ENCODE measurements at places on chromosomes 4 and X.

- no peak for DNase-seq
Observed at GRCh38 chrX:119817130-119817690, 25.8 kb upstream of the RPL39 start.

- peak; percentile 70 for DNase-seq
Observed at GRCh38 chr4:1899149-1900086, 28.2 kb downstream of the NSD2 start.

DNA sequence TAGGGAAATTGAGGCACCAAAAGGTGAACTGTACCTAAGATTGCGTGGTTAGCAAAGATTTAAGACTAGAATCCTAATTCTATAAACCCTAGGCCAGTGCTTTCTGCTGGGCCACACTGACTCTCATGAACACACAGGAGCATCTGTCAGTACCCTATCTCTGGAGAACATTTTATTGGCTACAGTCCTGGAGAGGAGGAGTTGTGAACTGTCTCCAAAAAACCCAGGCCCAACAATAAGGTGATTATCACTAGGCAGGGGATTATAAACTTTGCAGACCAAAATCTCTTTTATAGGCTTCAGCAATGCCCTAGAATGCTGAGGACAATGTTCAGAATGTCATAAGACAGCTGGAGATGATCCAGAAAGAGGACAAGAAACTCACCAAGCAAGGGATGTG is 24.1 kb downstream of the OPHN1 start:
- no peak for DNase-seq

DNA sequence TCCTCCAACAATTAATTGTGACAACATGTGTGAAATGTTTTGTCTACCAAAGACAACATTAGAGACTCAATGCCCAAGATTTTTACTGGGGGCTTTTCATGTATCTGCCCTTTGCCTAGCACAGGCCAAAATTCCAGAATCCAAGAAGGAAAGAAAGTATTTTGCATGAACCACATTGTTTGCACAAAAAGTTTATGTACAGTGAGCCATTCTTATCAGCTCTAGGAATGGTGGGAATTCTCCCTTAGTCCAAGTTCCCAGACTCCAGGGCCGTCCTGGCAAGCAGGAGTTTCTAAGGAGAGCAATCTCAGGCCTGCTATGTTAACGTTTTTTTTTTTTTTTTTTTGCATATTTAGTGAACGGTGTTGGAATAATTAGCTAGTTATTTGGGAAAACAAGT is 21.6 kb downstream of the GPRASP1 start:
- no peak for DNase-seq

DNA sequence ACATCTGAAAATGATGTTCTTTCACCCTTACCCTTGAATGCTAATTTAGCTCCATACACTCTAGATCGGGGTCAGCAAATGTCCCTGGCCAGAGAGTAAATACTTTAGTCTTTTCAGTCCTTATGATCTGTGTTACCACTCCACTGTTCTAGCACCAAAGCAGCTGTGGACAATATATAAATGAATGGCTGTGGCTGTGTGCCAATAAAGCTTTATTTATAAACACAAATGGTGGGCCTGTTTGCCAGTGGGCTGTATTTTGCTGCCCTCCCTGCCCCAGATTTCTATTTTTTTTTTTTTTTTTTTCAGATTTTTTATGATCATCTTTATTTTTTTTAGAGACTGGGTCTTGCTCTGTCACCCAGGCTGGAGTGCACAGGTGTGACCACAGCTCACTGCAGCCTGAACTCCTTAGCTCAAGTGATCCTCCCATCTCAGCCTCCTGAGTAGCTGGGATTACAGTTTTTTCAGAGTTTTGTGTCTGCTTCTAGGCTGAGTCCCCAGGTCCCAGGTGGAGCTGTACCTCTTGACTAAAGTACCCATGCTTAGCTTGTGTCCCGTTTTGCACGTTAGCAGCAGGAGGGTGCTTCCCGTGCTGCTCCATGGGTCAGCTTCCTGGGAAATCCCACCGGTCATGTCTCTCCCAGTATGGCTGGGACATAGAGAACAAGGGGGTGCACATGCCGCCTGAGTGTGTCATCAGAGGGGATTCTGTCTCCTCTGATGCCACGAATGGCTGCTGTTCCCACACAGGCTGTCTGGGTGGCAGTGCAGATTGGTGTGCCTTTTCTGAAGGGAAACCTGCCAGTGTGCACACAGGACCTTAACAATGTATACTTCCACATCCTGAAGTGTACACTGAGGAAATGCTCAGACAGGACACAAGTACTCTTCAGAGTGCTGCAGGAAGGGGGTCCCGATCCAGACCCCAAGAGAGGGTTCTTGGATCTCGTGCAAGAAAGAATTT is 16.0 kb upstream of the GRPEL1 start:
- no peak for DNase-seq

GRCh38 chr4:135249024-135249423 is 1047.4 kb upstream of the PABPC4L start:
- DNase-seq, result no peak

- no peak for DNase-seq
Observed at GRCh38 chr4:162241857-162242256, 78.1 kb upstream of the FSTL5 start.

DNA sequence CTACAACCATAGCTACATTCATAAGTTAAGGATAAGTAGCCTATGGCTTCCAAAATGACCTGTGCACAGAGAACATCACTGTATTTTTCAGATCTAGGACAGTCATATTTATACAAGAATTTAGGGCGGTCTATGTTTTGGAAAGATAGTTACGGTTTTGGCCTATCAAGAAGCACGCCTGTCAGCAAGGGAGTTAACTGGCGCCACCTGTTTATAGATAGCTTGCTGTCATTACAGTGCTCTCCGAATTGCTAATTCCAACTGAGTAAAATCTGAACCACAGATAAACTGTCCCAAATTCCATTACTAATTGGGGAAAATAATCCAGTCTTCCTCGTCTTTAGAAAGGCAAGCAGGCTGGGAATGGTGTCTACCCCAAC is 646 bp downstream of the ABCB7 start:
- DNase-seq, result no peak

GRCh38 chrX:39327255-39327654 is 526.0 kb downstream of the MID1IP1 start:
- DNase-seq, result no peak

DNA sequence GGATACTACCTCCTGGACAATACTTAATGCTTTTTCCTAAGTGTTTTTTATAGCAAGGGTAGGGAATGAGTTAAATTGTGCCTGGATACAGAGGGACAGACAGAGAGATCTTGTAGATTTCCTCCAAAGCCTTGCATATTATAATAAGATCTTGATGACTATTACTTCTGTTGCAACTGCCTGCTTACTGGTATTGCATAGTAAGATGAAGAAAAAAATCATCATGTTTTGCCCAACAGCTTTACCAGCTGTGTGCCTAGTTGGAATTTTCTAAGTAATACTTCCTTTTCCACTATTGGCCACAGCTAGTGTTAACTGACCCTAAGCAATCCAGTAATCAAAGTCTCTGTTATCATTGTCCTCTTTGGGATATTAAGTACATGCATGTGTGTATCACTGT is 139.0 kb downstream of the DCK start:
- no peak for DNase-seq

DNA sequence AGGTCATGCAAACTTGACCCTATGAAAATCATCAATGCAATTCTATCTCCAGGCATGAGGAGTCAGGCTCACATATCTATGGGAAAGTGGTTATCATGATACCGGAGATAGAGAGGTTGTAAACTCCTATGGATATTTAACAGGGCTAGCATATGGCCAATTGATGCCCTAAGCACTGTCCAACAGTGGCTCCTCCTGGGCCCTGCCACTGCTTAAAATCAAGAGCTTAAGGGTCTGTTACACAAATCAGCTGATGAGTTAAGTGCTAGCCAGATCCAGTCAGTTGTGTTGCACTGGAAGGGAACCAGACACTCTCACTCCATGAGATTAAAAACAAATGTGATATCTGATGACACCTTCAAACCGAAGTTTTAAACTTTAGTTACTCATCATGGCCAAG is 337.6 kb downstream of the STIM2 start:
- DNase-seq, result no peak

- no peak for DNase-seq
Observed at GRCh38 chr4:53502094-53502493, 89.2 kb downstream of the LNX1 start.

- no peak for DNase-seq
Observed at GRCh38 chr4:32499171-32499570, 1779.0 kb downstream of the PCDH7 start.

DNA sequence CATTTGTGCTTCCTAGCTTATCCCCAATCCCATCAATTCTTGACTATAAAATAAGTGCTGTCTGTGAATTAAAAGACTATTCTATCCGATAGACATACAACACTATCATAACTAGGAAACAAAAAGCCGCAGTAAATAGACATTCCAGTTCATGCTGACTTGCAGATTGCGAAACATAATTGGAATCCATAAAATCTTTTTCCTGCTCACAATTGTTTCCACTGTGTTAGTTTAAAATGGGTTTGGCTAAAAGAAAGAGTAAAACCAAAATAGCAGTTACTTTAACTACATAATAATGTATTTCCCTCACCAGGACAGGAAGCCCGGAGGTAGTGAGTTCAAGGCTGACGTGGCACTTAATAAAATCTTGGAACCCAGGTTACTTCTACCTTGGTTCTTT is 17.2 kb downstream of the SMIM31 start:
- no peak for DNase-seq

GRCh38 chrX:67893931-67894330 is 350.1 kb downstream of the AR start:
- DNase-seq, result no peak

- peak; percentile 23 for DNase-seq
Observed at GRCh38 chr4:99945718-99946355, 581 bp downstream of the DNAJB14 start.

DNA sequence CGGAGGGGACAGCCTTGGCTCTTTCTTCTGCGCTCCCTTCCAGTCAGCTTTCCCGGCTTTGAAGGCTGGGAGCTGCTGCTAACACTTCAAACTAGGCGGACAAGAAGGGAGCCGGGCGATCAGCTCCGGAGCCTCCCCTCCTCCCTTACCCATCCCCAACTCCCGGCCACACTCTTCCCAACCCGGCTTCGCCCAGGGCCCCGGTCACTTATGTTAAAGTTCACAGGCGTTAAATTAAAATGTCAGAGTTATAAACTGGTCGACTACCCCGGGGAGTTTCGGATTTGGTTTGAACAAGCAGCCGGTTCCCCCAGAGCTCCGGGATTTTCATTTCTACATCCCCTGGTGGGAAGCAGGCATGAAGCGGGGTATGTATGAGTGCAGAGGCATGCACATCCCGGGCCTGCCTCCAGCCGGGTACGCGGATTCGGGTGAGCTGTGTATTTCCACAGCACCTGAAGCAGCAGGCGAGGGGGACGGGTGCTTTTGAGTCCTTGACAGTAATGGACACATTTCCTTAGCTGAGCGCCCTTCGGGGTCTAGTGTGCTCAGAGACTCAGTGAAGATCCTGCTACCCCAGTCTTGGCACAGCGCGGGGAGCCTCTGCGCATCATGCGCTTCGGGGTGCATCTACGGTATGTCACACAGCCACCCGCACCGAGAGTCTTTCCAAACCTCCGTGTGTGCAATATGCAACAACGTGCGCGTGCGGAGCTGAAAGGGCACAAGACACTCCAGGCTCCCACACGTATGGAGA is 880 bp downstream of the UNC5C start:
- no peak for DNase-seq

GRCh38 chr4:185263419-185263818 is 54.0 kb downstream of the SNX25 start:
- DNase-seq, result no peak

Data from NCI-H146 (cell line).